Stimulated activated CD4-positive, alpha-beta T cell treated with anti-CD3 and anti-CD28 coated beads, Interleukin-12 subunit alpha, Interleukin-12 subunit beta, amount 100 ng/mL, for 48 hours (primary cell): ENCODE measurements at places on chromosomes 7 and 10.

- no peak for DNase-seq
Observed at GRCh38 chr7:30815388-30815854, 44.2 kb downstream of the MINDY4 start.

DNA sequence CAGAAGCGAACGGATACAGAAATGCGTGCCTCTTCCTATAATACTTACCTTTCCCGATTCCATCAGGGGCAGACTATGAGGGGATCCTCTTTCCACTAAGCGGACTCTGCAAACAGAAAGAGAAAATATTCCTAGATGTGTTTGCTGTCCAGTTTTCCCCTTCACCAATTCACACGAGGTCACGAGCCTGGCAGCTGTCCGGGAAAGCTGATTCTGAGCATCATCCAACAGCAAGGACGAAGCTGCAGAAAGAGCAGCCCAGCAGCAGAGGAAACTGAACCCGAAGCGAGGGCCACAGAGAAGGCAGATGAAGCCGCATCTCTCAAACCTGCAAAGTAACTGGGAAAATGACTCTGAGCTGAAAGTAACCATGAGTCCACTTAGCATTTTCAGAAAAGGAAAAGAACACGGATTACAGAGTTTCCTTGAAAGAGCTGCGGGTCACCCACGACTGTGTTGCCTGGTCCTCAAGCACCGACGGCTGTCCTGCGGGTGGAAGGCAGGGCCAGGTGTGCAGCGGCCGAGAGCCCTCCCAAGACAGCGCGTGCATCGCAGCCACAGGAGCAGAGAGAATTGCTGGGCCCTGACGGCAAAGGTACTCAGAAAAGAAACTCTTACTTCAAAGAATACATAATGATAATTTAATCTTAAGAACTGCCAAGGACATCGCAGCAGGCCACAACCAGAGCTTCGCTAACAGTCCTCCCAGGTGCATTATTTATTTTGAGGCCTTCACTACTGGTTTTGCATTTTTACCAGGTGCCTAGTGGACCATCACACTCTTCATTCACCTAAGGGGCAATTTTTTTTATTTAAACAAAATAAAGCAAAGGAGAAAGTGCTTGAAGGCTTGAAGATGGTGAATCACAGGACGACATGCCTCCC lies 153.3 kb downstream of the ZMYND11 start:
- no peak for DNase-seq

DNA sequence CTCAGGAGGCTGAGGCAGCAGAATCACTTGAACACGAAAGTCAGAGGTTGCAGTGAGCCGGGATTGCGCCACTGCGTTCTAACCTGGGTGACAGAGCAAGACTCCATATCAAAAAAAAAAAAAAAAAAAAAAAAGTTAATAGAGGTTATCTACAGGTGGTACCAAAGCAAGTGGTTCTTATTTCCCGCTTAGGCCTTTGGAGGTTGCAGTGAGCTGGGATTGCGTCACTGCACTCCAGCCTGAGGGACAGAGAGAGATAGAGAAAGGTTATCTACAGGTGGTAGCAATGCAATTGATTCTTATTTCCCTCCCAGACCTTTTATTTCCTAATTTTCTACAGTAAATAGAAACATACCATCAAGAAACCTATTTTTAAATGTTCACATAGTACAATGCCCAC lies 98.2 kb downstream of the DLG5 start:
- DNase-seq, result no peak

DNA sequence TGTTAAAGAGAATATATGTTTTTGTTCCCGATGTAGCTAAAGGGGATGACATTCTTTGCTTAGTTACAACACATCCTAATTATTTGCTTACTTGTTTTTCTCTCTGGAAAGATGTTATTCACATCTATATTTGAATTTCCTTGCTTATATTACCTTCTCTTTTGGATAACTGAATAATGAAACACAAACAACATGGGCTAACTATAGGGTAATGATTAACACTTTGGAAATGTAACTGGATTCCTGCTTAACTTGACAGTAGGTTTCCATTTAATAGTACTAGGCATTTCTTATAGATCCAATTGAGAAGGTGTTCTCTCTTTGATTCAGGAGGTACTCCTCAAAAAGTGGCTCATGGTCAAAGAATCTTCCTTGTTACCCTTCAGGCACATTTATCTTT lies 141.1 kb downstream of the CCSER2 start:
- no peak for DNase-seq

DNA sequence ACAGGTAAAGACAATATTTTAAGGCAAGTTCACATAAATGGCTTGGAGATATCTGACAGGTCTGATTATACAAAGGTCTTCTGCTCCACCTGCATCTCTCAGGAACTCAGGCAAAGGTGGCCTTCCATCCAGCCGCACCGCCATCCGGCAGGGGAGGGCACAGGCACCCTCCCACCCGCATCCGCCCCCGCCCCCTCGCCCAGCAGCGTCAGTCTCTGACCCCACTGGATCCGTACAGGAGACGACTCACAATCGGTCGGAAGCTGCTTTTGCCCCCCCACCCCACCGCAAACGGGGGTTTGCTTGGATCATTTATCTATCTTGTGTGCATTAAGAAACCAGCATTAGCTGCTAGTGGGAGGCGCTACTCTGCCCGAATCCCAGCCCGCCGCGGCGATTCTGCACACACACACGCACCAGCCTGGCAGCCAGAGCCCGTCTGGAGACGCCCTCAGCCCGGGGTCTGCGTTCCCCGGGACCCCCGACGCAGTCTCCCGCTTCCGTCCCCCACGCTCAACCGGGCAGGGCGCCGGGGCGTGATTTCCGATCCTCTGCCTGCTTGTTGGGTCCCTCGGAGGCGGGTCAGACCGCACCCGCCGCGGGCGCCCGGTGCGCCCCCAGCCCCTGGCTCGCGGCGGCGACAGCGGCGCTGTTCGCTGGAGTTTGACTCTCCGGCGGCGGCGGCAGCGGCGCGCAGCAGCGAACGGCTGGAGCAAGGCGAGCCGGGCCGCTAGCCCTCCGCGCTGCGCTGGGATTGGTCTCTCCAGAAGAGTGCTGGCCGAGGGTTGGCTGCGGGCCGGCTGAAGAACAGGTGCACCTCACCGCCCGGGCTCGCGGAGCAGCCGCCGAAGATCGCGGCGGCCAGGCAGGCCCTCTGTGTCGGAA lies 820 bp upstream of the NRG3 start:
- DNase-seq, result no peak

- DNase-seq, result no peak
Observed at GRCh38 chr10:18328941-18329340, 188.7 kb downstream of the CACNB2 start.

- DNase-seq, result no peak
Observed at GRCh38 chr7:137888241-137888640, 41.5 kb upstream of the DGKI start.

DNA sequence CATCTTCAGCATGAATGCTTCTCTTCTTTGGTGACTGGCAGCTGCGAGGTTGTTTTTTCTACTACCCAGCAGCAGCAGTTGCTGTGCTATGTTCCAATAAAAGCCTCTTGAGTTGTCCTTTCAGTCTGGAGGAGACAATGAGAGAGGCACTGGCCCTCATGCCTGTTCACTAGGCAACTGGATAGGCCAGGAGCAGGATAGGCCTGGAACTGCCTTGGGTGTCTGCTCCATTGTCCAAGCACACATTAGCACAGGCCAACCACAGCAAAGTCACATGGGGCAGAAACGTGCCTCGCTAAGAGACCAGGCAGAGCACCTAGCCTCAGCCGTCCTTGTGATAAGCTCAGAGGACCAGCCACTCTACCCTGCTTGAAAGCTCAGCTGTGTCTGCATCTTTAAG lies 76.9 kb upstream of the PDCD4 start:
- no peak for DNase-seq

- DNase-seq, result no peak
Observed at GRCh38 chr10:117198088-117198487, 799 bp downstream of the KCNK18 start.

- no peak for DNase-seq
Observed at GRCh38 chr10:60916025-60916424, 28.0 kb downstream of the RHOBTB1 start.

GRCh38 chr10:35368485-35369048 lies 32.3 kb downstream of the CCNY start:
- no peak for DNase-seq

- DNase-seq, result no peak
Observed at GRCh38 chr7:156986378-156986777, 24.1 kb downstream of the MNX1 start.

DNA sequence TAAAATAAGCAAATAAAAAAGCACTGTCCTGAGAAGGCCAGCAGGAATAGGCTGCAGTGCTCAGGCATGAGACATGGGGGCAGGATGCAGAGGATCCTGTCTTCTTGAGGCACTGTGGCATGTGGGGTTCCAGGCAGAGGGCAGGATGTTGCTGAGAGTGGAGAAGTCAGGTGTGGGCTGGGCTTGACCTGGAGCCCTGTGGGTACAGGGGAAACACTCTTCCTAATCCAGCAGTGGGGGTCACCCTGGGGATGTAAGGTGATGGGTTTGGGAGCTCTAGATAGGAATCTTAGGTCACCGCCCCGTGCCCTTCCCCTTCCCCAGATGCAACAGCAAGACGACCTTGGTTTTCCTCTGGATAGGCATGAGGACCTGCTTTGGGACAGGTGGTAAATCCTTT lies 13.6 kb downstream of the SUMF2 start:
- DNase-seq, result no peak

- no peak for DNase-seq
Observed at GRCh38 chr10:124152139-124153022, 59.0 kb upstream of the CHST15 start.

DNA sequence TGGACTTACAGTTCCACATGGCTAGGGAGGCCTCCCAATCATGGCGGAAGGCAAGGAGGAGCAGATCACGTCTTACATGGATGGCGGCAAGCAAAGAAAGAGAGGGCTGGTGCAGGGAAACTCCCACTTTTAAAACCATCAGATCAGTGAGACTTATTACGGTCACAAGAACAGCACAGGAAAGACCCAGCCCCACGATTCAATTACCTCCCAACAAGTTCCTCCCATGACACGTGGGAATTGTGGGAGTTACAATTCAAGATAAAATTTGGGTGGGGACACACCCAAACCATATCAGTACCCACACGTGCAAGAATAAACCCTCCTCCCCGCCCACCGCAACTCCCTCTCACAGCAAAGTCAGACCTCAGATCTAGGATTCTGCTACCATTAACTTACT lies 4.5 kb upstream of the AIFM2 start:
- DNase-seq, result no peak

- no peak for DNase-seq
Observed at GRCh38 chr10:33249659-33250345, 84.7 kb downstream of the NRP1 start.

GRCh38 chr7:20085086-20085485 lies 132.1 kb downstream of the MACC1 start:
- DNase-seq, result no peak
